ENCODE measurements at places on chromosomes 12 and 14. TPM values are rescaled to one million over a fixed set of nuclear protein-coding genes. Genes with fewer than 3 reads are reported as not detected.

CBX5 gene
- total RNA-seq, result 45.4 TPM

BMP4 gene
- total RNA-seq, result 1.3 TPM

RASSF9 gene
- total RNA-seq, result 3.5 TPM

C12orf43 gene
- total RNA-seq, result 9.3 TPM

RHOF gene
- 25.2 TPM for total RNA-seq

Measured in airway epithelial cell (primary cell).